Stimulated activated CD4-positive, alpha-beta T cell treated with anti-CD3 and anti-CD28 coated beads, Interleukin-12 subunit alpha, Interleukin-12 subunit beta, amount 100 ng/mL, for 24 hours (primary cell): ENCODE measurements at places on chromosomes 3 and 15.

GRCh38 chr15:57015897-57016296, 97.5 kb downstream of the TCF12 start:
- no peak for DNase-seq

GRCh38 chr3:38970851-38971638, 80.7 kb downstream of the SCN11A start:
- DNase-seq, result no peak

DNA sequence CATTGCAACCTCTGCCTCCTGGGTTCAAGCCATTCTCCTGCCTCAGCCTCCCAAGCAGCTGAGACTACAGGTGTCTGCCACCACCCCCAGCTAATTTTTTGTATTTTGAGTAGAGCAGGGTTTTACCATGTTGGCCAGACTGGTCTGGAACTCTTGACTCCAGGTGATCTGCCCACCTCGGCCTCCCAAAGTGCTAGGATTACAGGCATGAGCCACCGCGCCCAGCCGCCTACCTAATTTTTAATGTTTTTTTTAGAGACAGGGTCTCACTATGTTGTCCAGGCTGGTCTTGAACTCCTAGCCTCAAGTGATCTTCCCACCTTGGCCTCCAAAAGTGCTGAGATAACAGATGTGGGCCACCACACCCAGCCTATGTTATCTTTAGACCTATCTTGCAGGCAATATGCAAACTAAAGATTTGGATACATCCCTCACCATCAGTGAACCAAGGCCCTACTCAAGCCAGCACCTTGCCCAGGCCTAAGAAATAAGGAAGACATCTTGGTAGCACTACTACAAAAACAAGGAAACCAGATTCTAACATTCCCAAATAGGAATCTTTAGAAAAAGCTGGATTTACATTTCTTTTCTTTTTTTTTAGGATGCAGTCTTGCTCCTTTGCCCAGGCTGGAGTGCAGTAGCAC, 6.3 kb upstream of the GMPPB start:
- DNase-seq, result no peak

GRCh38 chr3:21847005-21847404, 96.0 kb upstream of the ZNF385D start:
- DNase-seq, result no peak

- no peak for DNase-seq
Observed at GRCh38 chr3:4928277-4928789, 50.9 kb upstream of the BHLHE40 start.

- no peak for DNase-seq
Observed at GRCh38 chr3:59084583-59084982, 34.8 kb upstream of the CFAP20DC start.

- DNase-seq, result no peak
Observed at GRCh38 chr3:126419151-126419703, 24.5 kb downstream of the CFAP100 start.

GRCh38 chr3:99023590-99024192, 122.2 kb upstream of the DCBLD2 start:
- no peak for DNase-seq

GRCh38 chr3:170635385-170635735, 49.5 kb upstream of the SLC7A14 start:
- DNase-seq, result no peak

DNA sequence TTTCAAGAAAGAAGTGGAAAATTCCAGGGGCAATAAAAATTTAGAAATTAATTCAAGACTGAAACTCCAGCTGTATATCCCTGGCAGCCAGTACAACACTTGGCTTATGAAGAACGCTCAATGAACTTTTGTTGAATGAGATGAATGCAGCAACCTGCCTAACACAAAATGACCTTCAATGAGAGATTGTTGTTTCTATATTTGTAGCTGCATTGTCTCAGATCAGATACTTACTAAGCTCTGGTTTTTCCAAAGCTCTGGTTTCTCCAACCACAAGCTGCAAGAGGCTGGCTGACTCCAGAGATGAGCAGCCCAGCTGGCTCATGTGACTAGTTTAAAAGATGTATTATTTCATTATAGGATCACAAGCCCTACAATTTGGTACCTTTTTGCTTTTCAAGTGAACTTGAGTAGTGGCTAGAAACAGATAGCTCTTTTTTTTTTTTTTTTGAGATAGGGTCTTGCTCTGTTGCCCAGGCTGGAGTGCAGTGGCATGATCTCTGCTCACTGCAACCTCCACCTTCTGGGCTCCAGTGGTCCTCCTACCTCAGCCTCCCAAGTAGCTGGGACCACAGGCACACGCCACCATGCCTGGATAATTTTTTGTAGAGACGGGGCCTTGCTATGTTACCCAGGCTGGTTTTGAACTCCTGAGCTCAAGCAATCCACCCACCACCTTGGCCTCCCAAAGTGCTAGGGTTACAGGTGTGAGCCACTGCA, 57.4 kb downstream of the UMPS start:
- DNase-seq, result no peak

- no peak for DNase-seq
Observed at GRCh38 chr3:87361271-87361670, 84.9 kb upstream of the POU1F1 start.

DNA sequence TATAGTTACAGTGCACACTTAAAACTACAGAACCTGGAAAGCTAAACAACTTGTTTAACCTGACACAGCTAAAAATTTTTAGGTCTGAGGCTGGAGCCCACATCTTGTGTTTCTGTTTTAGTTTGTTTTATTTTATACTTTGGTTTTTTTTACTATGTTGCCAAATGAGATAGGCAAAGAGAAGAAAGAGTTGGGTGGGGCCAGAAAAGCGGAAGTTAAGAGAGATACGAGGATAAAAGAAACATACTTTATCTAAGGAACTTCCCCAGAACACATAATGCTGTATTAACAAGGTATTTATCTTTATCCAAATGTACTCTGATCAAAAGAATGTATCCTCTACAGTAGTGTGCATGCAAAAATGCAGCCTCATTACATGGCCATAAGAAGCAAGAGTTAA, 1145.7 kb downstream of the EPHA3 start:
- DNase-seq, result no peak

- DNase-seq, result no peak
Observed at GRCh38 chr3:158395421-158395820, 175.6 kb upstream of the MLF1 start.
